Stimulated activated CD8-positive, alpha-beta memory T cell treated with anti-CD3 and anti-CD28 coated beads, Interleukin-7, amount 100 ng/mL, for 1 hour (primary cell): ENCODE measurements at places on chromosomes 5 and 9.

DNA sequence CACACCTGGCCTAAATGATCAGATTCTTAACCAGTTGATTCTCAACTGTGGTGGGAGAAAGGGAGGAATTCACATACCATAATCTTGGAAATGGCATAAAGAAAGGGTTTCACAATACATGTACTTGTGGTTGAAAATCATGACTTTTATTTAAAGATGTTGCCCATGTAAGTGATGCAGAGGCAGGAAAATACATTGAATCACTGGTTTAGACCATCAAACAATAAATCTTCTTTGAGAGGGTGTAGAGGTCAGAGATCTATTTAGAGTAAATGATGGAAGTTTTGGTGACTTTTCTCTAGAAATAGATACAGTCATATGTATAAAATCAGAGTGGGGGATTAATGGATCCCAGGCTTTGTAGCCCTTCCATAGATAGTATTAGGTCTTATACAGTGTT is 15.4 kb downstream of the NDUFS4 start:
- DNase-seq = no peak

GRCh38 chr9:37309136-37309535 is 113.4 kb upstream of the GRHPR start:
- DNase-seq = no peak

- no peak for DNase-seq
These were observed 3.0 kb downstream of the C8G start for GRCh38 chr9:136947955-136948510.

DNA sequence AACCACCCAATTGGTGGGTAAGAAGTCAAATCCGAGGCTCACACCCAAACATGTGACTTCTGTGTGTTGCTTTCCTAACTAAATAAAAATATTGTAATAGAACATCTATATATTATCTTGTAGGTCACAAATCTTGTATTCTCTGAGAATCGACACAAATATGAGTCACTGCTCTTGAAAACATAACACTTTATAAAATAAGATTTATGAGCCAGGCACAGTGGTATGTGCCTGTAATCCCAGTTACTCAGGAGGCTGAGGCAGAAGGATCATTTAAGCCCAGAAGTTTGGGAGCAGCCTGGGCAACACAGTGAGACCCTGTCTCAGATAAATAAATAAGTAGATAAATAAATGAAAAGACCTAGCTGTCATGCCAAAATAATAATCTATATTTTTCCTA is 624.1 kb downstream of the ANXA1 start:
- no peak for DNase-seq

DNA sequence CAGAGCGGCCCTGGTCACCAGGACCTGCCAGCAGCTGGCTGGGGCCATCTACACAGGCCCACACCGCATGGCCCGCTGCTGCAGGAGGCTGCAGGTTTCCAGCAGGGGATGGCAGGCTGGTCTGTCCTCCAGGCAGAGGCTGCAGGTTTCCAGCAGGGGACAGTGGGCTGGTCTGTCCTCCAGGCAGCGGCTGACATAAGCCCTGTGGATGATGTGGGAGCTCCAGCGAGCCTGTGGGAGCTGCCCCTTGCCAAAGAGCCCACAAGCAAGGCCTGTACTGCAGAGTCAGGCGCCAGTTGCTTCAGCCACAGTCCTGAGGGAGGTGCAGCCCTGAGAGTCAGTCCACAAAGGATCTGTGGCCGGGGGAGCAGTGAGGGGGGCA is 18.5 kb downstream of the TPPP start:
- DNase-seq = no peak

DNA sequence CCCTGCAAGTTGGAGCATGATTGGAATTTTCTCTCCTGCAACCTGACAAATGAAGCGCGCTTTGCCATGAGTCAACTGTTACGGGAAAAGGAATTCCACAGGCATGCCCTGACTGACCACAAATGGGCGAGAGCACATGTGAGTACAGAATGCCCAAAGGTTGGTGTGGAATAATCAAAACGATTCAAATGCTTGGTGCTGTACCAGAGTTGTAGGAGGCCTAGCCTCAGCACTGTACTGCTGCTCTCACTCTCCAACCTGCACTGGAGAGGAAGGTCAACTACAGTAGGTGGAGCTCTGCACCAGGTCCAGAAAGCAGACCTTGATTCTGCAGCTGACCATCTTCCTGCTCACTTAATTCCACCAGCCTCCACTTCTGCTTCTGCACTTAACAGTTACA is 406.9 kb upstream of the ACTBL2 start:
- DNase-seq = no peak
